ENCODE measurements at places on chromosomes 1 and 21. TPM values are rescaled to one million over a fixed set of nuclear protein-coding genes. Genes with fewer than 3 reads are reported as not detected.

- H3K4me3 ChIP-seq = peak overlapping the region; percentile 95
- no peaks in the 10 kb centered on the region for H3K4me1 ChIP-seq
- no peaks in the 10 kb centered on the region for H3K27me3 ChIP-seq
- H3K36me3 ChIP-seq = no peaks in the 10 kb centered on the region
- H3K27ac ChIP-seq = peak overlapping the region; percentile 72
- DNase-seq = peak; percentile 54
These were observed 710 bp upstream of the PDXK start for GRCh38 chr21:43717967-43718871.

DNA sequence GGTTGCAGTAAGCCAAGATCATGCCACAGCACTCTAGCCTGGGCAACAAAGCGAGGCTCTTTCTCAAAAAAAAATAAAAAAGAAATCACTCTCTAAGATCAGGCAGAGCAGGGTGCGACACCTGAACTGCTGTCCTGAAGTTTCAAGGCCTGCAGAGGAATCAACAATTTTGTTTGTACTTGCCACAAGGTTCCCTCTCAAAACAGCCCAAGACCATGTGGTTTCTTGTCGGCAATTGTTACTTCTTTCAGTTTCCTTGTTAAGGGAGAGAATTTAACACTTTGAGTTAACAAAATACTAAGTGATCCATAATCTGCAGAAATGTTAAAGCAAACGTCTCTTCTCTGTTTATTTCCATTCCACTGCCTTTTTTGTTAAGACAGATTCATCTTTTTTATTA is 36.5 kb downstream of the MACO1 start:
- no peaks in the 10 kb centered on the region for H3K27me3 ChIP-seq
- no peak overlapping the region for H3K27ac ChIP-seq
- H3K4me3 ChIP-seq = no peak overlapping the region
- H3K36me3 ChIP-seq = no peaks in the 10 kb centered on the region

Gene IFNLR1
- total RNA-seq = 3.9 TPM

DNA sequence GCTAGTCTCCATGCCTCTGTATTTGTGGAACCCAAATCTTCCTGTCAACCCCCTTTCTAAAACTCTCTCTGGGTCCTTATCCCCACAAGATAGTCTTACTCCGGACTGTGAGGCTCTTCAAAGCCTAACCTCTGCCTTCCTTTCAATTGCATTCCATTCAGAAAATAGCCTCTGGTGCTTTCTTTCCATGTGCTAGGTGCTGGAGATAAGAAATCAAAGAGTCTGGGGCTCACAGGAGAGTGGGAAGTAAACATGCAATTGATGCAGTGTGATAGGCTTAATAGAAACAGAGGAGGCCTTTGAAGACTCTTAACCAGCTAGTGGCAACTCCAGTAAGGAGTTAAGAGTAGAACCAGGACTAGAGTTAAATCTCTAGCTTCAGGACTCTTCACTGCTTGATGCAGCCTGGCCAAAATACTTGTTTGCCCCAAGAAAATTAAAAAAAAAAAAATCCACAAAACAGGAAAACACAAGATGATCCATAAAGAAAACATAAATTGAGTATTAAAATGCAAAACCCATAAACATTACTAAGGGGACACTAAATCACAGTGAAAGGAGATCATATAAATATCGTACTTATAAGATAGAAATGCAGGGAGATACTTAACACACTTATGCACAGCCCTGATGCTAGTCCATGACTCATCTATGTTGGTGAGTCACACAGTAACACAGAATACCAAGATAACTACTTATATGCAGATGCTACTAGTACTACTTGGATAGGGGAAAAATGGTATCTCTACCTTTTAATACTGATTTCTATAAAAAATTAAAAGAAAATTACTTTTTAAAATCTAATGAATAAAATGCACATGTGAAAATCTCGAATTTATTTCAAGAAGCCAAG is 341.5 kb downstream of the KCNH1 start:
- no peak for DNase-seq
- no peak overlapping the region for H3K4me3 ChIP-seq
- no peaks in the 10 kb centered on the region for H3K36me3 ChIP-seq
- H3K27me3 ChIP-seq = no peaks in the 10 kb centered on the region
- H3K27ac ChIP-seq = no peak overlapping the region

GRCh38 chr21:24188506-24188905 is 1418.8 kb downstream of the MRPL39 start:
- no peak overlapping the region for H3K27ac ChIP-seq
- no peak for DNase-seq
- H3K4me1 ChIP-seq = no peaks in the 10 kb centered on the region
- H3K4me3 ChIP-seq = no peak overlapping the region

DNA sequence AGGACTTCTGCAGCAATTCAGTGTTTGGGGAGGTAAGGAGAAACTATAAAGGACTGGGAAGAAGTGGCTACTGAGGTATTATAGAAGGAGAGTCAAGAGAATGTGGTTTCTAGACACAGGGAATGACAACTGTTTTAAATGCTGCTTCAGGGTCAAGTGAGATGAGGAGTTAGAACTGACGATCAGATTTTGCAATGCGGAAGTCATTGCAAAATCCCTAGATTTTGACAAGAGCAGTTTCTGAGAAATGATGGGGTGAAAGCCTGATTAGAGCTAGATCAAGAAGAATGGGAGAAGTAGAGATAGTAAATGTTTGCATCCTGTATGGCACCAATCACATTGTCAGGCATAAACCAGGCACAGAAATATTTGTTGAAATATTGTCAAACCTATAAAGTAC is 4.7 kb upstream of the TSNAX start:
- no peaks in the 10 kb centered on the region for H3K36me3 ChIP-seq
- no peak for DNase-seq
- H3K27me3 ChIP-seq = no peaks in the 10 kb centered on the region
- H3K27ac ChIP-seq = no peak overlapping the region
- peaks cover 6% of the 10 kb centered on the region for H3K4me1 ChIP-seq

Gene HES2
- 0.27 TPM for total RNA-seq

All from right lobe of liver (tissue), 6 donors.